Epithelial cell of proximal tubule (primary cell): ENCODE measurements at places on chromosomes 5 and 9. TPM values are rescaled to one million over a fixed set of nuclear protein-coding genes. Genes with fewer than 3 reads are reported as not detected.

- DNase-seq = no peak
Measured at GRCh38 chr9:137955224-137955570, 77.6 kb downstream of the CACNA1B start.

KLHL3 gene
- total RNA-seq = 1.1 and 2.5 TPM in 2 replicates

ANKRD33B gene
- 2.3 and 3.9 TPM in 2 replicates for total RNA-seq

DNA sequence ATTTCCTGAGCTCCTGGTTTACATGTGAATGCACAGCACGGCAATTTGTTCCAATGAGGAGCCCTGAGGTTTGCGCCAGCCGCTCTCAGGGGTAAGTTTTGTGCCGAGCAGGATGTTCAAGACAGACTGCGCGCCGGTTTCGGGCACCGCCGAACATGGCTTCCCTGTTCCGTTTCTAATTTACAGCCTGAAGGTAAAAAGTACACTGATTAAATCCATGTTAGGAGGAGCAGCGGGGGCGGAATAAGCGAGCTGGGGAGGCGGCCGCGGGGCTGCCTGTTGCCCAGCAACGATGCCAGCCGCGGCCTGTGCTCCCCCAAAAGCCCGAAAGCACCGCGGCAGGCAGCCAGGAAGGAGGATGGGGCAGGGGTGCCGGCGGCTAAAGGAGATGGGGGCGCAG, 6.4 kb downstream of the SOWAHA start:
- no peak for DNase-seq

TAF11L10 gene
- not detected in 2 replicates for total RNA-seq
